ENCODE measurements at places on chromosomes 2 and 18. TPM values are rescaled to one million over a fixed set of nuclear protein-coding genes. Genes with fewer than 3 reads are reported as not detected.

- no peak overlapping the region for H3K4me3 ChIP-seq
- no peaks in the 10 kb centered on the region for H3K4me1 ChIP-seq
- no peaks in the 10 kb centered on the region for H3K36me3 ChIP-seq
- no peaks in the 10 kb centered on the region for H3K27me3 ChIP-seq
- no peak overlapping the region for H3K27ac ChIP-seq
Measured at GRCh38 chr2:4844881-4845280, 847.3 kb upstream of the SOX11 start.

Gene ERMN
- 0.07 TPM for total RNA-seq

Gene IL36G
- 0.20 TPM for total RNA-seq

DNA sequence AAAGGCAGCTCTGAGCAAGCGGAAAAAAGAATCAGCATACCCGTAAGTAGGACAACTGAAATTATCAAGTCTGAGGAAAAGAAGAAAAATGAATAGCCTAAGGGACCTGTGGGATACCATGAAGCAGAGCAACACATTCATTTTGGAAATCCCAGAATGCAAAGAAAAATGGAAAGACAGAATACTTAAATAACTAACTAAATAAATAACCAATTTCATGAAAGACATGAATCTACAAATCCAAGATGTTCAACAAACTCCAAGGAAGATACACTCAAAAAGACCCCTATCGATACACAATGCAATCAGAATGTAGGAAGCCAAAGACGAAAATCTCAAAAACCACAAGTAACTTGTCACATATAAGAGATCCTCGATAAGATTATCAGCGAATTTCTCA lies 117.0 kb downstream of the USP34 start:
- no peak overlapping the region for H3K27ac ChIP-seq
- peaks cover 3% of the 10 kb centered on the region for H3K4me1 ChIP-seq
- H3K36me3 ChIP-seq, result peaks cover 6% of the 10 kb centered on the region
- no peaks in the 10 kb centered on the region for H3K27me3 ChIP-seq

DNA sequence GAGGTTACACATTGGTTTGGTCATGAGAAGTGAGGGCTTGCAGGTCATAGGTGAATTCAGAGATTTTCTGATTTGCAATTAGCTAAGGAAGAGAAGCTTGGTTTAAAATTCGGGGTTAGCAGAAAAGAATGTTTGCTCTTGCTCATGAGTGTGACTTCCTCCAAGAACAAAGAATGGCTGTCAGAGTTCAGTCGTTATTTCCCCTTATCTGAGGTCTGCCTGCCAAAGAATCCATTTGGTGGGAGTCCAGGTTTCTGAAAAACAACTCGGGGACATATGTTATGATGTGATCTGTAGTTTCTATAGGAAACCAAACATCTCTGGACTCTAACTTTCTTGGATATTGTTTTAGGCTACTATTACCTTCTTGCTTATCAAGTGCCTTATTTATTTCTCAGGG lies 3.2 kb upstream of the UGT1A6 start:
- H3K27me3 ChIP-seq, result no peaks in the 10 kb centered on the region
- H3K4me3 ChIP-seq, result no peak overlapping the region
- peaks cover 2% of the 10 kb centered on the region for H3K4me1 ChIP-seq
- DNase-seq, result no peak
- H3K27ac ChIP-seq, result no peak overlapping the region

DNA sequence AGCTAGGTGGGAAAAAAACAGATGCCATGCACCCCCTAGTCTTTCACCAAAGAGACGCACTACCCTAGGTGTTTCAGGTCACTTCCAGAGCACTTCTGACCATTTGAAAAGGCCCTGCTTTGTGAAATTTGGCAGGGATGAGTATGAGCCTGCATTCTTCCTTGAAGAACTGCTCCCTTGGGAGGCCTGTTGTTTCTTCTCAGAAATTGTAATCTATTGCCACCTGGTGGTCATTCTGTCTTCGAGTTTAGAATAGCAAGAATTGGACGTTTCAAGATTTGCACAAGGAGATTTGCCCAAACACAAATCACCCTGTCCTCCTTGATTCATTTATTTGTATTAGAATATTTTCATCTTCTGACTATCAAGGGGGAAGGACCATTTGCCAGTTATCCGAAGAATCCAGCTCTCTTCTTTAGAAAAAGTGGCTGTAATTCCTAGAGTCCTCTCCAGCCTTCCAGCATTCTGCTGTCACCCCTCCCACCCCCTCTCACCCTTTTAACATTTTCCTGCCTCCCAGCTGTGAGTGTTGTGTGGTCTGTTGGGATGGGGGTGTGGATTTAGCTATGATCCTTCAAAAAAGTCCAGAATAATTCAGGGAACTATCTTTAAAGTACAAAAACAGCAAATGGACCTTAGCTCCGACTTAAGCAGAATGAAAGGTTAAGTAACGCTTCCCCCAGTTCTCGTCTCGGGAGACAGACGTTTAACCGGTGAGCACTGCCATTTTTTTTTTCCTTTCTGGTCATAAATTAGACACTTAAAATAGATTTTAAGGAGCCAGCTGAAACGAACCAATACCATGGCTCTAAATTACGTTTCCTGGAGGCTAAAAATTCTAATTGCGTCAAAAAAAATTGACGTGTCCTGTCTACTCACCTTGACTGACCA lies 3.7 kb upstream of the GAD1 start:
- no peak overlapping the region for H3K27ac ChIP-seq
- H3K4me3 ChIP-seq, result no peak overlapping the region
- peaks cover 20% of the 10 kb centered on the region for H3K4me1 ChIP-seq
- H3K36me3 ChIP-seq, result no peaks in the 10 kb centered on the region
- DNase-seq, result peak; percentile 92
- H3K27me3 ChIP-seq, result peaks cover 43% of the 10 kb centered on the region

Gene REG3G
- total RNA-seq, result not detected

DNA sequence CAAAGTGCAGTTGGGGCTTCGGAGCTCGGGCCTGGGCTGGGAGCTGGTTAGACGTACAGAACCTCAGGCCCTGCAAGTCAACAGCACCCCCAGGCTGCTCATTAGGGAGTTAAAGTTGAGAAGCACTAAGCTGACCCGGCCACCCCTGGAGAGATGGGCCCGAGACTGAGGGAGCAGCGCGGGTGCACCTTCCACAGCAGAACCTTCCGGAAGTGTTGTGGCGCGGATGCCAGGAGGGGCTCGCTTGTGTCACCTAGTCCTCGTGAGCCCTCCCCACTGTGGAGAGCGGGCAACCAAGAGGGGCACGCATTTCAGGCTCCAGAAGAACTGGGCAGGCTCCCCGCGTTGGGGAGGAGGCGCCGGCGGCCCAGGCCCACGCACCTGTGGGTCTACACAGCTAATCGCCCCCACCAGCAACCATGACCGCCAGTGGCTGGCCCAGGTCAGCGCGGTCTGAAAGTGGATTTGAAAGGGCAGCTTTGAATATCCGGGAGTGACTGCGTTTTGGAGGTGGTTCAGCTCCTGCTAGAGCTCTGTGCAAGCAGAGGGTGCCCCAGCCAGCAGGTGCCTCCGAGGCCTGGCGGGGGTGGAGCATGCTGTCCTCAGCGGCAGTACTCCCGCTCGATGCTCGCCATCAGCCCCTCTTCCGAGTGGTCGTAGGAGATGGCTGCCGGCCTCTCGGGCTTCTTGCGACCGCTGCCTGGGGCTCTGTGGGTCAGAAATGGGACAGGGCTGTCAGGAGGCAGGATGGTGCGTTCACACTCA lies 15.1 kb downstream of the KLF11 start:
- peak overlapping the region; percentile 63 for H3K27ac ChIP-seq
- no peak for DNase-seq
- H3K27me3 ChIP-seq, result no peaks in the 10 kb centered on the region
- peaks cover 15% of the 10 kb centered on the region for H3K4me1 ChIP-seq
- peaks cover 4% of the 10 kb centered on the region for H3K36me3 ChIP-seq
- no peak overlapping the region for H3K4me3 ChIP-seq

DNA sequence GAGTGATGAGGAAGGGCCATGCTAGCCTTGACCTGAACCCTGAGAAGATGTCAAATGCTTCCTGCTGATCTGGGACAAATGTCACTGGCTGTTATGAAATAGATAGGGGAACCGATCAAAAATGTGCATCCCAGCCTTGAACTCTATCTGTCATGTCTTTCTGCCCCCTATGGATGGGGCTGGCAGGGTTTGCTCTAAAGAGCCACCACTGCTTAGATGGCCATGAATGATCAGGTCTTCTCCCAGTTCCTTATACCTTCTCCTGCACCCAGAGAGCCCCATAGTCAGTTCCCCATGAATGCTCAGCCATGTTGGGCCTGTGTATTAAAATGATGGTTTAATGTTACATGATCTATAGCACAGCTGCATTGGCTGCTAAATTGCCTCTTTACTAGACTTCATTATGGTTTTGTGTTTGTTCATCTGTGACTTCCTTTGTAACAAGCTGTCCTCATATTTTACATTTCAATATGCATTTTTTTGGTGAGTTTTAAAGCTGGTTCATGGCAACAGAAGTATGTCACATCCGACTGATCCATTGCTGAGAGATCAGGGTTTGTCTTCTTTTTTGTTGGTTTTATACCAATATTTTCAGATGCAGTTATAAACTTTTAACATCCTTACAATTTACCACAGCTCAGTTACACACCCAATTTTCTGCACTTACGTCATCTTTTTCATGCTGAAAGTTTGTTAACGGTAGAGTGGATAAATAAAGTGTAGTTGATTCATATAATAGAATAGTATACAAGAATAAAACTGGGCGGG lies 56.3 kb upstream of the SMAD2 start:
- H3K4me3 ChIP-seq, result no peak overlapping the region
- no peaks in the 10 kb centered on the region for H3K4me1 ChIP-seq
- H3K27ac ChIP-seq, result no peak overlapping the region
- DNase-seq, result no peak
- no peaks in the 10 kb centered on the region for H3K36me3 ChIP-seq
- no peaks in the 10 kb centered on the region for H3K27me3 ChIP-seq

- H3K27ac ChIP-seq, result no peak overlapping the region
- DNase-seq, result no peak
- no peak overlapping the region for H3K4me3 ChIP-seq
Measured at GRCh38 chr2:226730481-226730880, 69.1 kb downstream of the IRS1 start.

GRCh38 chr2:188315750-188316149 lies 24.1 kb downstream of the GULP1 start:
- no peaks in the 10 kb centered on the region for H3K4me1 ChIP-seq
- H3K27me3 ChIP-seq, result no peaks in the 10 kb centered on the region
- no peak overlapping the region for H3K4me3 ChIP-seq
- no peak overlapping the region for H3K27ac ChIP-seq
- no peak for DNase-seq

- no peak overlapping the region for H3K27ac ChIP-seq
- H3K4me3 ChIP-seq, result no peak overlapping the region
- no peak for DNase-seq
Measured at GRCh38 chr2:129893244-129893643, 86.2 kb upstream of the RAB6C start.

DNA sequence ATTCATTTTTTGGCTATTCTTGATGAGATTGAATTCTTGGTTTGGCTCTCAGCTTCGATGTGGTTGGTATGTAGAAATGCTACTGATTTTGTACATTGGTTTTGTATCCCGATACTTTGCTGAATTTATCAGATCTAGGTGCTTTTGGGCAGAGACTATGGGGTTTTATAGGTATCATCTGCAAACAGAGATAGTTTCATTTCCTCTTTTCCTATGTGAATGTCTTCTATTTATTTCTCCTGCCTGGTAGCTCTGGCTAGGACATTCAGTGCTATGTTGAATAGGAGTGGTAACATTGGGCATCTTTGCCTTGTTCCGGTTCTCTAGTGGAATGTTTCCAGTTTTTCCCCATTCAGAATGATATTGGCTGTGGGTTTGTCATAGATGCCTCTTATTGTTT lies 5.5 kb upstream of the TACR1 start:
- H3K36me3 ChIP-seq, result no peaks in the 10 kb centered on the region
- no peak overlapping the region for H3K4me3 ChIP-seq
- DNase-seq, result no peak
- peaks cover 5% of the 10 kb centered on the region for H3K4me1 ChIP-seq

Gene RAB6C
- 0.04 TPM for total RNA-seq

Measured in hepatocyte (in vitro differentiated cells).